ENCODE measurements at places on chromosomes 13 and 19.

DNA sequence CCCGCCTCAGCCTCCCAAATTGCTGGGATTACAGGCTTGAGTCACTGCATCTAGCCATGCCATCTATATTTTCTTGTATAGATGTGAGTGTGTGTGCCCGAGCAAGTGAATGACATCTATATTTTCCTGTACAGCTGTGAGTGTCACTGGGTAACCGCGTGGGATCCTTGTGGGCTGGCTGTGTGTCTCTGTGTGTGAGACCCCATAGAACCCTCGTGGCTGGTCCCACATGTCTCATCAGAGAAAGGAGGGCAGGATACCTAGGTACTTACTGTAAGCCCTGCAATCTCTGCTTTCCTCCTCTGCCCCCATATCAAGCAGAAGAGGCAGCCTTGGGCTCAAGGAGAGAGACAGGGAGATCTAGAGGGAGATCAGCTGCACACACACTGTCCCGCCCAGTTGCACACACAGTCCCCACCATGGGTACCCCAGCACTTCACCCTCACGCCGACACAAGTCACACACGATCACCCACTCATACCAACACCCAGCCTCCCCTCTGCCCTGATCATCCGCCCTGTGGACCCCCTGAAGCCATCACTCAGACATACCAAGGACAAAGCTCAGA lies 655 bp downstream of the DENND1C start:
- no peak for DNase-seq

GRCh38 chr13:90884066-90884465 lies 463.4 kb upstream of the MIR17HG start:
- no peak for DNase-seq

GRCh38 chr19:41987141-41987860 lies 6.7 kb downstream of the ATP1A3 start:
- DNase-seq: no peak

DNA sequence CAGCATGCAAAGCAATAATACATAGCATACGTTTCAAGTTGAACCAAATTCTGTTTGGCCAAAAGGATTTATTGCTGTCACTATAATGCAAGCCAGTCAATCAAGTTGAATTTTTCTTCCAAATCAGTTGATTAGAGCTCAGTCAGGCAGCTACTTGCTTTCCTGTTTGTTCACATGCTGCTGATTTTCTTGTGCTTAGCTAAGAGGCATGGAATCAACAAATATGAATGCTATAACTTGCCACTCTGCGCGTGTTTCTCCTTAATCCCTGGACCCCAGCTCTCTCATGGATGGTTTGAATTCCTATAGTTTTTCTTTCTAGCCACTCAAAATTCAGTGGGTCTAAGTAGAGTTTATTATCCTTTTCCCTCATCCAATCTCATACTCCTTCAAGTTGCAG lies 311.3 kb downstream of the KLF5 start:
- DNase-seq: no peak
